ENCODE measurements at places on chromosomes 16 and 17.

- no peak for DNase-seq
Measured at GRCh38 chr17:59439262-59439661, 107.8 kb downstream of the YPEL2 start.

GRCh38 chr17:33983824-33984574, 271.1 kb upstream of the CCL2 start:
- no peak for DNase-seq

DNA sequence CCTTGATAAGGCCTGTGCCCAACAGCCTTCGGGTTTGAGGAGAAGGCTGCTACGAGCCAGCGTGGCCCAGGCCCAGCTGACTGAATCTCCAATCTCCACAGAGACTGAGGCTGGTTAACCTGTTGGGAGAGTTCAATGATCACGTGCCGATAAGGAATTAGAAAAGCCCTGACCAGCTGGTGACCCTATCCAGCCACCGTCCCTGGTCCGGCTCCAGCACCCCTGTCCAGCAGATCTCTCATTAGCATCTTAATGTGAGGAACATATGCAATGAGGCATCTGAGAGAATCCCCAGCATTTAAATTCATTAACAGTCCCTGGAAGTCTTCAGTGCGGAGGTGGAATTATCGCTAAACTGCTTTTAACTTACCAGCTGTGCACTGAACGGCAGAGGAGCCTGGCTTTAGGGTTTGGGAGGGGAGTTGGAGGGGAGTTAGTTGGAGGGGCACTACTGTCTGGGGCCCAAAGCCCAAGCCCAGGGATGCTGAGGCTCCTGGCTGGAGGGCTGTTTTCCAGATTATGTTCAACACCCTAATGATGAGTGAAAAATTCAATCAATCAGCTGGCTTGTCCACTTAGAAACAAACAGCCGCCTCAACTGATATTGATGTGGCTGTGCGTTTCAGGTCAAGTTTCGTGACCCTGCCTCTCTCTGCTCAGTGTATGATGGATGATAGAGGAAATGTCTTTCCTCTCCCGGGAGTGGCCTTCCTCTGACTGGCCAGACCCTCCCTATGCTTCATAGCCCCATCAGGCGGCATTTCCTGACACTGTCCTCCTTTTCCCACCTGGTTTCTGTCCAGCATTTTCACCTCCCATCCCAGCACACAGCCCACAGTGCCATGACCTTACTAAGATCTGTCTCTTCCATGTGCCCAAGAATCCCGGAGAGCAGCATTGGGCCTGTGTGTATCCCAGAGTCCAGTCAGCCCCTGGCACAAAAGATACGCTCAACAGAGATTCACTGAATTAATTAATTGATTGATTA, 184.5 kb downstream of the CCT6B start:
- no peak for DNase-seq

GRCh38 chr17:4553669-4554068, 1.5 kb downstream of the MYBBP1A start:
- no peak for DNase-seq

- no peak for DNase-seq
Measured at GRCh38 chr16:9081158-9081557, 10.3 kb upstream of the HAPSTR1 start.

DNA sequence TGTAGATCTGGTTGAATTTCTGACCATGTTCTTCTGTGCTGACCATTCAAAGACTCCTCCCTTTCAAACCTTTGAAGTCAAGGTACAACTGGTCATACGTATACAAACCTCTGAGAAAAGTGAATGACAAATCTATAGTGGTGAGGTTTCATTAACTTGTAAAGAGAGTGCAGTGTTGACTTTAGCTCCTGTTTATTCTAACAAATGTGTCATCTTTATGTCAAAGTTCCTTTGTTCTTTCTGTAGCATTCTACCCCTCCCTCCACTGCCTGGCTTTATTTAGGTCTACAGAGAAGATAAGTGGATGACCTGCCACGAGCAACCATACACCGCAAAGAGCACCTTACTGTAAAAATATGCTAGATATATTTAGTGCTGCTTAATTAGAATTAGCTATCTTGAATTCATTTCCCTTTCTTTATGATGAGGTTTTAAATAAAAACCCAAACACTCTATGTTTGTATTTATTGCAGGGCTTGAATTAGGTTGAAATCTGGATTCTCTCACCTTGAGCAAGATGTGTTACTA, 520.0 kb upstream of the CDH11 start:
- no peak for DNase-seq

DNA sequence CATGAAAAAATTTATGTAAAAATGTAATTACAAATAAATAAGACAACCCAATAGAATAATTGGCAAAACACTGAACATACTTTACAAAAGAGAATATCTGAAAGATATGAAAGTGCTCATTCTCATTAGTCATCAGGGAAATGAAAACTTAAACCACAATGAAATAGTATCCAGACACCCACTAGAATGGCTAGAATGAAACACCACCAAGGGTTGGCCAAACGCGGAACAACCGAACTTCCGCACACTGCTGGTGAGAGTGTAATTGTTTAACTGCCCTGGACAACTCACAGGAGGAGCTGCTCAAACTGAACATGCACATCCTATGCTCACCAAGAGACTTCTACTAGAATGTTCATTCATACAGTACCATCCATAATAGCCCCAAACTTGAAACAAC, 5.8 kb upstream of the ZDHHC7 start:
- DNase-seq = no peak
